Stimulated activated CD8-positive, alpha-beta memory T cell treated with anti-CD3 and anti-CD28 coated beads, Interleukin-15, amount 100 ng/mL, for 24 hours (primary cell): ENCODE measurements at places on chromosomes 2 and 18.

GRCh38 chr2:1995081-1995480 is 250.8 kb upstream of the PXDN start:
- no peak for DNase-seq

- no peak for DNase-seq
Observed at GRCh38 chr2:64814007-64814406, 160.3 kb upstream of the SERTAD2 start.

GRCh38 chr2:147679191-147679954 is 165.5 kb upstream of the ACVR2A start:
- DNase-seq = no peak

- no peak for DNase-seq
Observed at GRCh38 chr2:239523147-239523953, 122.5 kb upstream of the HDAC4 start.

GRCh38 chr2:214264171-214264570 is 146.7 kb upstream of the VWC2L start:
- no peak for DNase-seq

- no peak for DNase-seq
Observed at GRCh38 chr18:72122103-72122502, 422.0 kb downstream of the CBLN2 start.

DNA sequence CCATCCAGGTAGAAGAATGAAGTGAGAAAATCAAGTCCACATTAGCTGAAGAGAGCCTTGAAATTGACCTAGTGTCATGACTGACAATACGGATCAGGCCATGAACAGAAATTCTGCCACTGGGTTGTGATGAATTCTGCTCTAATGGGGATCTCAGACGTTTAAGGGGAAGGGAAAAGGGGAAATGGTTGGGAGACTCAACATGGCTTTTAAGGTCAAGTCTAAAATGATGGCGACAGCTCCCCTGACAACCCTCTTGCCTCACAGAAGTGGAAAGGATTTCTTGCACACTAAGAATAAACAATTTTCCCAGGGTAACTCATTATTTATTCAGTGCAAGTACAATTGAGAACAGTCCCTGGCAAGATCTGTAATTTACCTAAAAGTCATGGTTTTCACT is 302.5 kb upstream of the ACVR2A start:
- no peak for DNase-seq

DNA sequence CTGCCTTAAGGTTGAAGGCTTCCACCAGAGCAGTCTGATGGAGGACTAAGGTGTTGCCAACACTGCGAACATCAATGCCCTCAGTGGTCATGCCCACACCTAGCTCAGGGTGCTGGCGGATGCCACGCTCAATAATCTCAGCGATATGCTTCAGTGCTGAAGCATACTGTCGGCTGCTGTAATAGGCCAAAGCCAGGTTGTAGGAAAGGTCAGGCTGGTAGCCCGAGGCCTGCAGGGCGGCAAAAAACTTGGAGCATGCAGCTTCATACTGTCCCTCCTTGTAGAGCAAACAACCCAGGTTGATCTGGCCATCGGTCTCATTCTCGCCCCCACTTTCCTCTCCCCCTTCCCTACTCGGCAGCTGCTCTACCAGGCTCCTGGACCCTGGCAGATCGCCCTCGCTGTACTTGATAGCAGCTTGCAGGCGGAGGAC is 159.4 kb downstream of the AGPS start:
- no peak for DNase-seq

DNA sequence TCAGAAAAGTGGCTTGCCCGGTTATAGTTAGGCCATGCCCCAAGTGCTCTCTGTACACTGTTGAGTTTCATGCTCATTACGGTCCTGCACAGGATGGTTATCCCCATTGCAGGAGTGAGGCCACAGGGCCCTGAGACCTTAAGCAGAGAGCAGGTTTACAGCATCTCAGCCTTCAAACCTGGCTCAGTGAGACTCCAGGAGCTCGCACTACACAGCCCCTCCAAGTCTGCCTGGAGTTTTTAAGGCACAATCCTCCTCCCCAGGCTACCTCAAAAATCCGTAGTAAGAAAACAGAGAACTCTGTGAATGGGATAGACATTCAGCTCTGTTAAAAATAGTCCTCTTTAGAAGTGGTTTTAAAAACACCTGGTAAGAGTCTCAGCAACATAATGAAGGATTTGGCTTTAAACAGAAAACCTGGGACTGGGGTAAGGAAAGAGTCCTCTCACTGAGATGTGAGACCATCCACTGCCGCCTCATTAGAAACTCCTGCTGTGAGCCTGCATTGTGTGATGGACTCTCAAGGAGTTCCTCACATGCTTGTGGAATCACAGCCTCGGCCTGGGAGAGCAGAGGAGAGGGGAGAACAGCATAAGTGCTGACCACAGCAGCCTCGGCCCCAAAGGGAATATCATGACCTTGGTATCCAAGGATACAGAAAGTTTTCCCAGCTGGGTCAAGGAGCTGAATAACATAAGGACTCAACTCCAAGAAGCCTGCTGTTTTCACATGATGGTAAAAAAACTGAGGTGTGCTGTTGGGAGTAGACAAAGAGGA is 214.8 kb downstream of the ATAD2B start:
- DNase-seq = no peak

DNA sequence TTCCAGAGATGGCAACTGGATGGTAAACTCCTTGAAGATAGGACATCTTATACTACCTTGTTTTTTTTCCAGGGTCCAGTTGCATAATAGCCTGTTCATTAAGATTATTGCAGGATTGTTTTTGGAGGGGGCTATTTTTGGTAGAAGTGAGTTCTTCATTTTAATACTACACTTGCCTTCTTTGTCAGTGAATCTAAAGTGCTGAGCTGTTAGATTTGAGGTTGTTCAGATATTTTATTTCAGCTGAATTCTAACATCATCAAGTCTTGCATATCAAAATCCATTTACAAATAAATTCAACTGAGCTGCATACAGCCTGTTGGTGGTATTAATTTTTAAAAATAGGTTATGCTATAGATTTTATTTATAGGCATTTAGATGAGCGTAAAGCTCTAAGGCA is 72.1 kb downstream of the PLCL1 start:
- no peak for DNase-seq

GRCh38 chr2:38095996-38096861 is 20.3 kb upstream of the CYP1B1 start:
- no peak for DNase-seq

DNA sequence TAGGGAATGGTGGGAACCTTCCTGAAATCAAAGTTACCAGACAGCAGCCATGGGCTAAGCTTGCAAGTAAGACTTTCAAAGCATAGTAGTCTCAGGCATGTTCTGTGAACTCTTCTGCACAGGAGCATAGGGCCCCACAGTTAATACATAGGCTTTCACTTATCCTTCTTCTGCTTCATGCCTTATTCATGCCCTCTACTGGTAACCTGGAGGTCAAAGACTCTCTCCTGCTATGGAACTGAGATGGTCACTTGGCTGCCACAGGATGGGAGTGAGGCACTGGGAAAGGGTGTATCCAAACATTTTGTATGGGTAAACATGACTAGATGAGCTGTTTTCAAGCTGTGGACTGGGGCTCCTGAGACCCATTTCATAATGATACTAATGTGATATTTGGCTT is 49.1 kb upstream of the ZNF638 start:
- DNase-seq = no peak

DNA sequence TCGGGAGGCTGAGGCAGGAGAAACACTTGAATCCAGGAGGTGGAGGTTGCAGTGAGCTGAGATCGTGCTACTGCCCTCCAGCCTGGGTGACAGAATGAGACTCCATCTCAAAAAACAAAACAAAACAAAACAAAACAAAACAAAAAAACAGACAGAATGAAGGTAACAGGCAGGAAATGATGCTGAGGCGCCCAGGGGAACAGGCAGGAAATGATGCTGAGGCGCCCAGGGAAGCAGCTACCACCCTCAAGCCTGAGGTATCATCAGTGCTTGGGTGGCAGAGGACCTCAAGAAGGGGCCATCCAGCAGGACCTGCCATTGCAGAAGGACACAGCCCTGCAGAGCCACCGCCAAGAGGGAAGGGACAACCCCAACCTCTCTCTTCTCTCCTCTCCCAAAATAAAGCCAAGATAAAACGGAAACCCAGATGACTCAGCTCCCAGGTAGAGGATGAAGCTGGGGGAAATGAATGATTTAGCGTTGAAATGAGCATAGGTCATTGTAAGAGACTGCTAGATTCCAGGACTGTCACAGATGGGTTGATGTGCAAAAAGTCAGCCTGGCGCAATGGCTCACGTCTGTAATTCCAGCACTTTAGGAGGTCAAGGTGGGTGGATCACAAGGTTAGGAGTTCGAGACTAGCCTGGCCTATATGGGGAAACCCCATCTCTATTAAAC is 19.3 kb downstream of the SOWAHC start:
- no peak for DNase-seq

DNA sequence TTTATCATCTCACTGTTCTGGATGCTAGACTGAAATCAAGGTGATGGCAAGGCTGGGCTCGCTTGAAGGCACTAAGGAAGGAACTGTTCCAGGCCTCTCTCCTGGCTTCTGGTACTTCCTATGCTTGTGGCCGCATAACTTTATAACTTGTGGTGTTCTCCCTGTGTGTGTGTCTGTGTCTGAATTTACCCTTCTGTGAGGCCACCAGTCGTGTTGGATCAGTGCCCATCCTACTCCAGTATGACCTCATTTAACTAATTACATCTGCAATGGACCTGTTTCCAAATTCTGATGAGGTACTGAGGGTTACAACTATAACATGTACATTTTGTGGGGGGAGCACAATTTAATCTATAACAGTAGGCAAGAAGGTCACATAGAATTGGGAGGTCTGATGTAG is 41.6 kb downstream of the LYPD6B start:
- no peak for DNase-seq

DNA sequence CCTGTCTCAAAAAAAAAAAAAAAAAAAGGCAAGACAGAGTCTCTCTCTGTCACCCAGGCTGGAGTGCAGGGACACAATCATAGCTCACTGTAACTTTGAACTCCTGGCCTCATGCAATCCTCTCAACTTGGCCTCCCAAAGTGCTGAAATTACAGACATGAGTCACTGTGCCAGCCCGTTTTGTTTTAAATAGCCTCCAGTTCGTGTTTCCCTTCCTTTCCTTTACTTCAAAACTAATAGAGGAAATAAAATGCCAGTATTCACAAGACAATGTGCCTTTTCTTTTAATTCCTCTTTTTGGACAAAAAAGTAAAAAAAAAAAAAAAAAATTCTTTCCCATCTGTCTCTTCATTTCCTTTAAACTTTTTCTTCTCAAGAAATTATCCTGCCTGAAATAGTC is 54.5 kb upstream of the ACMSD start:
- no peak for DNase-seq

DNA sequence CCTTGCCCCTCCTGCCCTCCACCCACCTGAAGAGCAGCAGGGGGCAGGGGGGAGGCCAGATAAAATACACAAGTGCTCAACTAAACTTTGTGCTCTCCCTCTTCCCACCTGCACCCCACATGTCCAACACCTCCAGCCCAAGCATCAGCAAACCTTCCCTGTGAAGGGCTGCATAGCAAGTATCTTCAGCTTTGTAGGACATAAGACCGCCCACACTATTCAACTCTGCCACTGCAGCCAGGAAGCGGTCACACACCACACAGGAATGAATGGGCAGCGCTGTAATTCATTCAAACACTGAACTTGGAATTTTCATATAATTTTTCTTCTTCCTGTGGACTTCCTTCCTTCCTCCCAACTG is 27.5 kb downstream of the TFCP2L1 start:
- no peak for DNase-seq

- DNase-seq = no peak
Observed at GRCh38 chr18:54278615-54279014, 9.3 kb downstream of the POLI start.

GRCh38 chr18:45637546-45638327 is 22.5 kb downstream of the SLC14A2 start:
- no peak for DNase-seq

DNA sequence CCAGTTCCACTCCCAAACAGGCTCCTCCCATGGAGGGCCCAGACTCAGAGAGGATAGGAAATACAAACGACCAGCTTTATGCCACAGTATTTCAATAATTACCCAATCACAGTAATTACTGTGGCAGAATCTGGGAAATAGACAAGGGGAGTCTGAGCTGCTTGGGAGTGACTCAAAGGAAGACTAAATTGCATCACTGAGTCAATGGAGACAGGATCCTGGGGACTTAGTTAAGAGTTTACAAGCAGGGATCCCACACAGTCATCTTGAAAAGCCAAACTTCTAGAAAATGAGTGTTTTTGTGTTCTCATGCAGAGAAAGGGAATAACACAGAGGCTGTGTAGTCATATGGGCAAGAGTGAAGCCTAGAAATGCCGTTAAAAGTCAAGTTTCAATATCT is 1142.1 kb downstream of the CNTNAP5 start:
- no peak for DNase-seq

DNA sequence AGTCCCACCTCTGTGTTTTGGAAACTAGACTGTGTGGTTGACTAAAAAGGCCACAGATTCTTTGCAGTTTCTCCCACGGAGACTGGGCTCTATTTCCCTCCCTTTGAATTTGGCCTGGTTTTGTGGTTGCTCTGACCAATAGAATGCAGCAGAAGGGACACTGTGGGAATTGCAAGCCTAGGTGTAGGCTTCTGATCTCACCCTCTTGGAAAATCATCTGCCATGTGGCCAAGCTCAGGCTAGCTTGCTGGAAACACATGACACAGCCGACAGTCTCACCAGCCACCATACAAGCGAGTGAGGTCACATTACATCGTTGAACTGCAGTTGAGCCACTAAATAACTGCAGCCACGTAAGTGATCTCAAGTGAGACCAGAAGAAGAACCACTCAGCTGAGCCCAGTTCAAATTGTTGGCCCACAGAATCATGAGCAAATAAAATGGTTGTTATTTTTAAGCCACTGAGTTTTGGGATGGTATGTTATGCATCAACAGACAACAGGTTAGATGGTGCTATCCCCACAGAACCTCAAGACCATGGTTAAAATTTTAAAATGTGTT is 319.1 kb upstream of the MEX3C start:
- no peak for DNase-seq

- DNase-seq = no peak
Observed at GRCh38 chr2:163733301-163733938, 2.4 kb downstream of the FIGN start.

DNA sequence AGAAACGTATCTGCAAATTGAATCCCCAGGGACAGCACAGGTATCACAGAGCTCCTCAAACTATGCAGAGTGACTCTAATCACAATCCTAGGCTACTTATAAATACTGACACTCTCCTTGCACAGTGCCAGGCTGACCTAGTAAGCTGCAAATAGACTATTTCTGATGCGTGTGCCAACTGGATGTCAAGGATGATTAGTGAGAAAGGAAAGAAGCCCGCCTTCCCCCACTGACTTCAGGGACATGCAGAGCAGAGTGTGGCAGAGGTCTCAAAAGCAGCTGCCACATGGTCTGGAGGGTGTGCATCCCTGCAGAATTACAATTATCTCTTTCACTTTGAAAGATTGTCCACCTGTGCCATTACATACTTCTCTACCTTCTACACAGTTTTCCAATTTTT is 235.6 kb downstream of the CPS1 start:
- DNase-seq = no peak

DNA sequence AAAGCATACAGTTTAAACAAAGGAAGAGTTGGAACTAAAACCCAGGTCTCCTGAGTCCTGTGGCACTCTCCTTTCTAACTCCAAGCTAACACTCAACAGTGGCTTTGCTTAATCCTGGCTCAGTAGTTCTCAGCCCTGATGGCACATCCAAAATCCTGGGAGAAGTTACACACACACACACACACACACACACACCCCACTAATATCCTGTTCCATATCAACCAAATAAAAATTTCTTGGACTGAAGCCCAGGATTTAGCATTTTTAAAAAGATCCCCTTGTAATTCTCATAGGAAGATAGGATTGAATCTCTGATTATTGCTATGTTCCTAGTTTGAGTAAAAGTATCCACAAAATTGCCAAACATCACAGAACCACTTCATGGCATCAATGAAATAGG is 136.1 kb upstream of the RIOK3 start:
- no peak for DNase-seq
